ENCODE measurements at places on chromosomes 7 and 10.

DNA sequence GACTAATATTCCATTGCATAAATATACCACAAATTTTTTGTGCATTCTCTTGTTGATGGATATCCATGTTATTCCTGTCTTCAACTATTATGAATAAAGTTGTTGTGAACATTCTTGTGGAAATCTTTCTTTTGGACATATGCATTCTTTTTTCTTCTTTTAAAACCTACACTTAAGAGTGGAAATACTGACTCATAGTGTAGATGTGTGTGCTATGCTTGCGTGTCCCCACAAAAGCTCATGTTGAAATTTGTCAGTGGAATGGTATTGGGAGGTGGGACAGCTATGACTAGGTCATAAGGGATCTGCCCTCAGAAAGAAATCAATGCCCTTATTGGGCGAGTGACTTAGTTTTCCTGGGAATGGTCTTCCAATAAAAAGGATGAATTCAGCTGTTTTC, 203.6 kb upstream of the PRSS58 start:
- DNase-seq, result no peak

DNA sequence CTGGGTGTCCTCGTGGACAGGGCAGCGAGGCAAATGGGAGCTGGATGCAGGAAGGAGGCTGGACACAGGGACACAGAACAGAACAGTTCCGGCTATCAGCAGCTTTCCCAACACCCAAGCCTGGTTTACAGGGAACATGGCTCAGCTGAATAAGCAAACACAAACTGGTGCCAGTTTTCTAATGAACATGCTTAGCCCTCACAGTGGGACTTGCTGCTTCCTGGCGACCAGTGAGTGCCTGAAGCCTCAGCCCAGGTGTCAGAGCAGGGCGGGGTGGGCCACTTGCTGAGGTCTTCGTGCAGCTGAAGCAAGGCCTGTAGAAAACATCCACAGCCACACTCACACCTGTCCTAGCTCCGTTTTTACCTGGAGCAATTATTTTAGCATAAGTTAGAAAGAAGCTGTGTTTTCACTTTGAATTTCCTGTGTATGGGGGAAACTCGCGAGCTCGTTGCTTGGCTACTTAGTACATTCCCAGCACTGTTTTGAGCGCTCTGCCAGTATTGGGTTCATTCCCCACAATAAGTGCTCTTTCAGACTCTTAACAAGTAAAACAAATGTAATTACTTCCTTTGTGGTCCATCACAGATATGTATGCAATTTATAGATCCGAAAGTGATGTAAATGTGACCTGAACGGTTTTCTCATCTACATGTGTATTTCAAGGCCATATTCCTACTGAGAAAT, 261.2 kb upstream of the SHH start:
- no peak for DNase-seq

GRCh38 chr10:31908157-31908556, 20.5 kb downstream of the ARHGAP12 start:
- no peak for DNase-seq

GRCh38 chr7:155470686-155471638, 13.0 kb downstream of the EN2 start:
- DNase-seq, result no peak

- no peak for DNase-seq
Observed at GRCh38 chr7:50336894-50337703, 32.6 kb downstream of the IKZF1 start.

DNA sequence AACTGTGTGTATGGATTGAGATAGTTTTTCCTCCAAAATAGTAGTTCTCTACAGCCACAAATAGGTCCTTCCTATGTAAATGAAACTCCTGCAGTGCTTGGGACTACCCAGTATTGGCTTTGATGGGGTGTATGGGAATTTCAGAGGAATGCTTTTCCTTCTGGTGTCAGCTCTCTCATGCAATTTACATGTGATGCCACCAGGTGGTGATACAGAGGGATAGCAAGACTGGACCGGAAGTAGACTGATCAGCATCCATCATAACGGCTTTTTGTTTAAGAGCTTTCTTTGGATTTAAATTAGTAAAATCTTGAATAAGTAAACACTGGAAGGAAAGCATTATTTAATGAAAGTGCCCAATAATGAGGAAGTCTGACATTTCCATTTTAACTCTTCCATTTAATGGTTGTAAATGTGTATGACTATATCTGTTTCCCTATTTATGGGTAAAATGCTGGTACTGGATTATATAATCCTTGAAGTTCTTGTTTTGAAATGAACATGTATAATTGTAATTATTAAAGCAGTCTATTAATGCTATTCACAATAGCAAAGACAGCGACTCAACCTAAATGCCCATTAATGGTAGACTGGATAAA, 22.7 kb downstream of the DYNC1I1 start:
- DNase-seq, result no peak

DNA sequence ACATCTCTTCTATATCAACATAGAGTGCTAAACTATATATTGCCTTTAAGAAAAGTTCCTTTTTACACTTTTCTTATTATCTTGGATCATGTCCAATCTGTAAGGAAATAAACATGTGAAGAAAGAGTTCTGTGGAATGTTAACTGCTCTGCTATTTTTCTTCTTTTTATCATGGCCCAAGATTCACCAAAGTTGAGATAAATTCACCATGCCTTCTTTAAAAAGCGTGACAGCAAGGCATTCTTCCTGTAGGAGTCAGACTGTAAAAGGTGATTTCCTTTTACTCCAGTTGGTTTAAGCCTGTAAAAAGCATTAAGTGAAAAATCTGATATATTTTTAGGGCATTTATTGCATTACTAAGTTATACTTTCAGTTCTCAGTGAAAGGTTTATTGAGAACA, 165.7 kb upstream of the FZD1 start:
- DNase-seq, result no peak

- DNase-seq, result no peak
Observed at GRCh38 chr10:13892001-13892491, 305.3 kb downstream of the PRPF18 start.
